Stimulated activated CD8-positive, alpha-beta memory T cell treated with anti-CD3 and anti-CD28 coated beads, Interleukin-2, amount 100 ng/mL, for 1 hour (primary cell): ENCODE measurements at places on chromosomes 16 and 17.

DNA sequence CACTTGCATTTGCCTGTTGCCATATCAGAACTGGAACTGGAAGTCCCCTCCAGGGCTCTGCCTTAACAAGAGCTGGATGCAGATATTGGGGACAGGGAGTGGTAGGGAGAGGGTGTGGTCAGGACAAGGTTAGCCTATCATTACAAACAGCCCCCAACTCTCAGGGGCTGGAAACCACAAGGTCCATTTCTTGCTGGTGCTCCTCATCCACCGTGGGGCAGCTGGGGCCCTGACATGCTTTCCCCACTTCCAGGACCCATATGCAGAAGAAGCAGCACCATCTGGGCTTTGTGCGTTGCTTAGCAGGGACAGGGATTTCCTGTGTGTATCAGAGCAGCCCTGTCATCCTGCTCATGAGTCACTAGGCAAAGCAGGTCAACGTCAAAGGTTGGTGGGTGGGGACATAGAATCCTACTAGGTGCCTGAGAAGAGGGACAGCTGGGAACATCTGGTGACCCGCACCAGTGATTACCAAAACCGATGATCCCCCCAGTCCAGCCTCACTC is 26.9 kb downstream of the RGS9 start:
- no peak for DNase-seq

DNA sequence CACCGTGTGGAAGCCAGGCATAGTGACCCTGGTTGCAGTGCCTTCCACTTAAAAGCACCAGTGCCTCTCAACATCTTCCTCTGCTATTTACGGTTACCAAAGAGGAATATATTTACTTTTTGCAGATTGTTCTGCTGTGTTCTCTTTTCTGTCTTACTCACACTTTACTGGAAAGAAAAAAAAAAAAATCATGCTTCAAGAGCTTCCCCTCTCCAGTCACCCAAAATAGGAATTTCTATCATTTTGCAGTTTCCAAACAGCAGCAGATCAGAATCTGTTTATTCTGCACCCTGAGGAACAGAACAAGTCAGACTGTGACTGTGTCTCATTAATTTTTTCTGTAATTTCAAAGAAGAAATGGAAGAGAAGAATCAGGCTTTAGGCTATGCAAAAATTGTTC is 96.1 kb downstream of the KCNJ2 start:
- no peak for DNase-seq

DNA sequence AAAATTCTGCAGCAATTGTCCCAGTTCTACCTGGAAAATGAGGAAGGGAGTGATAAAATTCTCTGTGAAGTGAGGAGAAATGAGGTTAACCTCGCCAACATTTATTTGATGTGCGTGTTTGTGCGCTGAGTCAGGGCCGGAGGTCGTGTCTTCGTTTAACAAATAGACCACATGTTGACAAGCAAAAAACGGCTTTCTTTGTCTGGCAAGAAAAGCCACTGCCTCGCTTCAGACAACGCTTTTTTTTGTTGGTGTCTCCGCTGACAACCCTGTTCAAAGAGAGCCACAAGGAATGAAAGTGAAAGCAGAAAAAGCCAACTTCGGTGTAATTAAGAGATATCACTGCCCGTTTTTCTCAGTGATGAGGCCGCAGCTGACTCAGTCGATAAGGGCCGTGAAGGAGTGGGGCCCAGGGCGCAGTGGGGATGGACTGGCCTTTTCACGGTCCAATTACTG is 510.6 kb downstream of the CDH13 start:
- no peak for DNase-seq

GRCh38 chr16:3017794-3018506 is at the start of gene CLDN6:
TSS of gene CLDN6 (minus strand) at chr16:3018183. CDS start at chr16:3016021, 2,162 bp downstream.
- DNase-seq = no peak

DNA sequence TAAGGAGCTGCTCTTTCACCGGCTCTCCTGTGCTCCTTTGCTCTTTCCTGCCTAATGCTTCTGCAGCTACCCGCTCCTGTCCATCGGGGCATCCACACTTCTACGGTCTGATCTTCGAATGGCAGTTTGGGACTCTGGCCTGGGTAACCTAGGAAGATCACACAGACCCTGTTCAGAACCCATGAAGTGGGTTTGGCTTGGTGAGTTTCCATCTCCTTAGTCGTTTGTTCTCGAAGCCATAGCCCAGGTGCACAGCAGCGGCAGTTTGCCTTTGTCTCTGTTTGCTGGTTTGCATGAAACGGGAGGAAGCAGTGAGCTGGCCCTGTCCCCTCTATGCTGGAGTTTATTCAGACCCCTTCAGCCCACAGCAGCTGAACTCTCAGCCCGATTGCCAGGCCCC is 29.0 kb downstream of the PSMD7 start:
- DNase-seq = no peak

DNA sequence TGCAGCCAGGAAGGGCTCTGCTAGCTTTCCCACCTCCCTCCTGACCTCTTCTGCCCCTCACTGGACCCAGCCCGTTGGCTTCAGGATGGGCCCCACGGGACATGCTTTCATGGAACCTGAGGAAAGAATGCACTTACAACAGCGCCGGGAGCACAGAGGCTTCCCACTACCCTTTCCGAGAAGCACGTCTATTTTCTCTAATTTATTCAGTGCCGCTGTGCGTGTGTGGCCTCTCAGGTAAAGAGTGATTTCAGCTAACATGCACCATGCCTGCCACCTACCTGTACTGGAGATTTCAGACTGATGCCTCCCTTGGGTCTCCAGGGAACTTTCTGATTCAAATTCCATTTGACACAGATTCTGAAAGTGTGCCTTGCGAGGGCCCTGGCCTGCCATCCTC is 140.1 kb downstream of the CYLD start:
- no peak for DNase-seq

DNA sequence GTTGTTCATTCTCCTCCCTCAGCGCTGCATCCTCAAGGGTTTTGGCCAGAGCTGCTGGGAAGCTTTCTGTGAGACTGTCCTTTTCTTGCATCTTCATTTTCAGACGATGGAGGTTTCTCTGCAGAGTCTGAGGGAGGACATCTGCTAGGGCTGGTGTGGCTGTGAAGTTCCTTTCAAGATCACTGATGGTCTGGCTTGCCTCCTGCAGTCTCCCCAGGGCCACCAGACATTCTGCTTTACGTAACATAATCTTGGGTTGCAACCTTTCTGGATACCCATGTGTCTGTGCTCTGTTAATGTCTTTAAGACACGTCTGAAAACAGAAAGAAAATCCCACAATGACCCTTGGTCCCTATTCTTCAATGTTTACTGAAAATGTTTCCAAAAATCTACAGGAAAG is 29.0 kb downstream of the SMYD4 start:
- DNase-seq = no peak

DNA sequence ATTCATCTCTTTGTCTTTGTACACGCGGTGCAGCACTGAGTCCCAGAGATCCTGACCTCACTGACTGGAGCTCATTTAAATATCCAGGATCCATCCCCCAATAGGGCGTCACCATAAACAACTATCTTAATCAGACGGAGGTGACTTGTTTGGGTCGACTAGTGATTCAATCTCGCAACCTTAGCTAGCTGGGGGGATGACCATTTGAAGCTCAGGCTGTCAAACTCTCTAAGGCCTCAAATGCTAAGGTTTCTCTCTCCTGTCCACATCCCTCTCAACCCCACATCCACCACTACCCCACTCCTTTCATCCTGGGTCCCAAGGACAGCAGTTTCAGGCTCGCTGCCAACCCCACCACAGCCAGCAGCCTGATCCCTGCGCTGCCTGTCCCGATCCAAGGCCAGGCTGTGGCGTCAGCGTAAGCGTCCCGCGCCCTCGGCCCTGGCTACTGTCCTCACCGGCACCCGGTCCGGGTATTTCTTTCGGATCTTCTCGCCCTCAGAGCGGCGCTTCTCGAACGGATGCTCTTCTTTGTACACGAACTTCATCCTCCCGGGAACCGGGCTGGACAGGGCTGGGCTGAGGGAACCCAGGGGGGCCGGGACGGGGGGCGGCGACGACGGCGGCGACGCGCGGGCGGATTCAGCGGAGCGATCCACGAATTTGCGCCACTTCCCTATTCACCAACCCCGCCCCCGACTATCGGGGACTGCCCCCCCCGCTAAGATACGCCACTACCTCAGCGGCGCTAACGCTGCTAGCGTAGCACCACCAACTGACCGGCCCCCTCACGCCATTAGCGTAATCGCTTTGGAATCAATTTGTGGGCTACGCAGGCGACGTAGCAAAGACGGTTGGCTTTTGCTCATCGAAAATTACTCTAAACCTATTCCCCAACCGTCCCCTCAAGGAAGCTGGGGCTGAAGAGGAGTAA is at the start of gene GABARAP:
Gene GABARAP (minus strand): TSS at position 667 of the 934 bp plus-strand sequence. CDS start 119 bp downstream, at position 548.
- peak; percentile 89 for DNase-seq
